GM23248 (cell line): ENCODE measurements at places on chromosomes 13 and 19.
A peak's percentile ranks its signal among the peaks of the same experiment; 100 is the strongest.

DNA sequence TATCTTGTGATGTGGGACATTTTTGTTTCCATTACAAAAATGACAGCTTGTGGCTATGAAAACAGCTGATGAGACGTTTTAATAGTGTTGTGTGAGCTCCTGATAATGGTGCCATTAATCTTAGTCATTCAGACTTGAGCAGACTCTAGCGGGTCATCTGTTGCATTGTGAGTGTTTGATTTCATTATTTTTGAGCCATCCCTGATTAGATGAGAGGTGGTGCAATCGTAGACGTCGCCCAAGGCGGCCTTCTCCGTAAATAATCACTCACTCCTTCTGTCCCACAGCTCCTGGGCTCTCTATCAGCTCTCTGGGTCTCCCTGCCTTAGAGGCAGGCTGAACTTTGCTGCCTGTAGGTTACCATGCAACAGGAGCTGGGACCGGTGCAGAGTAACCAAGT, 528.0 kb upstream of the SGCG start:
- DNase-seq: no peak

- no peak for DNase-seq
Measured at GRCh38 chr19:37466277-37466797, 907 bp downstream of the ZNF569 start.

GRCh38 chr13:111488486-111489132, 168.2 kb downstream of the TEX29 start:
- DNase-seq: no peak

GRCh38 chr19:15235781-15236180, 3.5 kb upstream of the EPHX3 start:
- no peak for DNase-seq

GRCh38 chr19:55247621-55248099, 11.2 kb downstream of the PPP6R1 start:
- DNase-seq: peak; percentile 73

GRCh38 chr19:8517551-8518442, 3.8 kb upstream of the ZNF414 start:
- peak; percentile 81 for DNase-seq

GRCh38 chr19:49676136-49676783, 811 bp upstream of the PRMT1 start:
- DNase-seq: peak; percentile 93

DNA sequence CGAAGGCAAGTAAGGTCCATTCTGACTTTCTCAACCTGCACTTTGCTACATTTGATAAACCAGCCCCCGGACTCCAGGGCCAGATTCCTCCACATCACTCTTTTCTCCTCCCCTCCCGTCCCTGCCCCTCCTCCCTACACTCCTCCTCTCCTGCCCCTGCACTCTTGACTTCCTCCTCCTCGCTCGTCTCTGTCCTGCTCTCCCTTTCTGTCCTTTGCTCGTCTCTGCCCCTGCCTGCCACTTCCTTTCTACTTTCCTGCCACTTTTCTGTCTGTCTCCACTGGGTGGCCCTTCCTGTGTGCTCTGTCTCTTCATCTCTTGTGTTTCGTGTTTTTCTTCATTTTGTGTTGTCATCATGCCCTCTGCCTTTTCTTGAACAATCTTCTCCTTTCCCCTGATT, 7.0 kb downstream of the U2AF2 start:
- DNase-seq: no peak

- DNase-seq: no peak
Measured at GRCh38 chr19:46821512-46822409, 28.9 kb downstream of the AP2S1 start.

GRCh38 chr13:75879656-75880055, 243.5 kb downstream of the LMO7 start:
- DNase-seq: no peak

GRCh38 chr19:42122691-42123607, 9.3 kb downstream of the POU2F2 start:
- DNase-seq: no peak

DNA sequence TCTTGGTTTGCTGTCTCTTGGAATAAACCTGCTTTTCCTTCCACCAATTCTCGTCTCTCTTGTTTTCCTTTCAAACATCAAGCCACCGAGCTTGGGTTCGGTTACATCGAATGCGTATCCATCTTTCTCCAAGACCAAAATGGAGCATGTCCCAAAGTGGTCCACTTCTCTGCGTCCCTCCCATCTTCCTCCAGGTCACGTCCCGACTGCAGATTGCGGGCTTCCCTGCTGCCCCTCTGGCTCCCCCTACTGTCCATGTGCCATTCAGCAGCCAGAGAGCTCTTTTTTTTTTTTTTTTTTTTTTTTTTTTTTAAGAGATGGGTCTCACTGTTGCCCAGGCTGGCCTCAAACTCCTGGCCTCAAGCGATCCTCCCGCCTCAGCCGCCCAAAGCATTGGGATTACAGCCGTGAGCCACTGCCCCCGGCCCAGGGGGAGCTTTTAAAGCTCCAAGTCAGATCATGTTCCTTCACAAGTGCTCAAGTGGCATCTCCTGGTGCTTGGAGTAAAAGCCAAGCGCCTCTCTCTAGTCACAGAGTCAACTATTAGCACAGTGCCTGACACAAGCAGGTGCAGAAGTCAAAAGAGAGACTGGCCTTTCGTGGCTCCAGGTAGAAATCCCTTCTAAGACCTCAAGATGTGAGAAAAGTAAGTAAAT, 10.0 kb downstream of the COL5A3 start:
- peak; percentile 79 for DNase-seq

DNA sequence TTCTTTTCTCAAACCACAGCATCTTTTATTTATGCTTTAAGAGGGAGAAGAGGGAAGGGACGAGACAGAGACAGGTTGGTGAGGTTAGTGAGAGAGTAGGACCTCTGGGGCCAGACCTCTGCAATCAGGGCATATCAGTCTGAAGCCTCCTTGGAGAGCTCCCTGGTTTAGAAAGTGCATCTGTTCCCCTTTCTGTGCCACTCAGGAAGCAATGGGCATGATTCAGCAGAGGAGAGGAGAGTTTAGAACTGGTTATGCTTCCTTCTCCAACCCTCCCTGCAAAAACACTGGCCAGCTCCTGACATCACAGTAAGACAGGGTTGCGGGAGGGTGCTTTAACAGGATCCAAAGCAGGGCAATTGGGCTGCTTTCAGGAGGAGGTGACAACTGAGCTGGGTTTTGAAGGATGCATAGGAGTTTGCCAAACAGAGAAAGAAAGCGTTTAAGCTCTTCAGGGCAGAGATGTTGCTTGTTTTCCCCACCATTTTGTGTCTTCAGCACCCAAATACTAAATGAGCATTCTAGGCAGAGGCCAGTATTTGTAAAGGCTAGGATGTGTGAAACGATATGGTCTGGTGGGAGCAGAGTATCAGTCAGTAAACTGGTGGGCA, 33.1 kb downstream of the CERS4 start:
- DNase-seq: no peak

DNA sequence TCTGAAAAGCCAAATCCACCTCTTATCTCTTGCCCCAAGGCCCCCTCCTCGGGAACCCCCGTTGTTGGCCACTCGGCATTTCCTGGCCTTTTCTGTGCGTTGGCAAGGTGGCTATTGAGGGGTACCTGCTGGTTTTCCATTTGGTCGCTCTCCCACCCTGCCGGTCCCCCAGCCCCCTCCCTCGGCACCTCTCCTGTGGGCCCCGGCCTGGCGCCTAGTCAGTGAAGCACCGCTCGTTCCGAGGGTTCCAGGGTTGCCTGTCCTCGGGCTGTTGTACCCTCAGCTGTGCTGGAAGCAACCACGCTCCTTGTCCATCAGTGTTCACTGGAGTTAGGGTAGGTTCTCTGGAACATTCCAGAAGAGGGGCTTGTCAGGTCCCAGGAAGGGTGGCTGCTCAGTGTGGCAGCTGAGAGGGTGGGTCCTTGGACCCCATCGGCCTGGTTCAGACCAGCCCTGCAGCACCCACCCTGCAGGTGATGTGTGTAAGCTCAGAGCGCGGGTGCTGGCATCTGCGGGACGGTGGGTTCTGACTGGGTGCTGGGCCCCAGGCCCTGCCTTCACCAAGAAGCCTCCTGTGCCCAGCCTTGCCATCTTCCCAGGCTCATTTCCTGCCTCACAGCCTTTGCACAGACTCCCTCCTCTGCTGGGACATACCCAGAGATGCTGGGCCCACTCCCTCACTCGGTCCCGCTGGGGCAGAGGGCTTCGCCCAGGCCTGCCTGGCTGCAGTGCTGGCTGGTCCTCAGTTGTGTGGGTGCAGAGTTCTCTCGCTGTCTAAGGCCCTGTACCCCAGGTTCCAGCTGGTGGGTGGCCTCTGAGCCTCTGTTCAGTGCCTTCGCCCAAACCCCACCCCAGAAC, 21.3 kb downstream of the NKPD1 start:
- no peak for DNase-seq

- no peak for DNase-seq
Measured at GRCh38 chr13:105518086-105518485, 1017.4 kb downstream of the EFNB2 start.

- no peak for DNase-seq
Measured at GRCh38 chr19:791007-791566, 6.2 kb upstream of the PTBP1 start.

GRCh38 chr13:41500511-41500910, 43.2 kb downstream of the RGCC start:
- peak; percentile 55 for DNase-seq

- peak; percentile 2 for DNase-seq
Measured at GRCh38 chr13:67147342-67148133, 82.6 kb downstream of the PCDH9 start.

GRCh38 chr13:48531416-48532255, 1.2 kb downstream of the RCBTB2 start:
- no peak for DNase-seq

DNA sequence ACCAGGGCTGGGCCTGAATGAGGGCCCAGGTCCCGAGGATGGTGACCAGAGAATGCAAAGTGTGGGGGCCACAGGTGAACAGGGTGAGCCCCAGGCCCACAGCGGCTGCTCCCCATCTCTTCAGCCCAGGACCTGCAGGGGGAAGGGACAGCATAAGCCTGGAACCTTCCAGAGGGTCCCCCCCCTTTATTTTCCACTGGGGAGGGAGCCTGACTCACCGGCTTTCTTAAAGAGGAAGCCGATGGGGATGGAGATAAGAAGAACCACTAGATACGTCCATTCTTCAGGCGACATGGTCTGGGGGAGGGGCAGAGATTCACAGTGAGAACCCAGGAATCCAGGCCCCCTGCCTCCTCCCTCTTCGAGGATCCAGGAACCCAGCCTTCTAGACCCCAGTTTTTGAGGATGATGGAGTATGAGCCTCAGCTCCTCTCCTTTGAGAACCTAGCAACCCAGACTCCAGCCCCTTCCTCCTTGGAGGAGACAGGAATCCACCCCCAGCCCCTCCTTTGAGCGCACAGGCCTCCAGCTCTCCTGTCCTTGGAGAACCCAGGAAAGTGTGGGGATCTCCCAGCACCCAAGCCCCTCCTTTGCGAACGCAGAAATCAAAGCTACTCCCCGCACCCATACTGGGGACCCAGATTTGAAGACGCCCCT, 1.0 kb downstream of the MBOAT7 start:
- peak; percentile 75 for DNase-seq

DNA sequence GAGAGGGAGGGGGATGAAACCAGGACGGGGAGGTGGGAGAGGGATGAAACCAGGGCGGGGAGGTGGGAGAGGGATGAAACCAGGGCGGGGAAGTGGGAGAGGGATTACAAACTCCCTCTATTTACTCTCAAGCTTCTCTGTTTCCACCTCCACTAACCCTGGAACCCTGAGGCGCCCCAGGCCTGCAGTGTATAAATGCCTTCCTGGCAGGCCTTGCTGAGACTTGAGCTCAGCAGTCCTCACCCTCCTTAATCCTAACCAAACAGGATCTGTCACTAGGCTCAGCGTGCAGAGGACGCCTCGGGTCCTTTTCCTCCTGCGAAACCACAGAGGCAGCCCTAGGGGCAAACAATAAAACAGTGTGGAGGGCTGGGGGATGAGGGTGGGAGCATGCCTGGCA, 32.1 kb upstream of the OR1M1 start:
- DNase-seq: no peak
